Activated naive CD8-positive, alpha-beta T cell treated with anti-CD3 and anti-CD28 coated beads for 36 hours (primary cell): ENCODE measurements at places on chromosomes 2 and 18. TPM values are rescaled to one million over a fixed set of nuclear protein-coding genes. Genes with fewer than 3 reads are reported as not detected.

DNA sequence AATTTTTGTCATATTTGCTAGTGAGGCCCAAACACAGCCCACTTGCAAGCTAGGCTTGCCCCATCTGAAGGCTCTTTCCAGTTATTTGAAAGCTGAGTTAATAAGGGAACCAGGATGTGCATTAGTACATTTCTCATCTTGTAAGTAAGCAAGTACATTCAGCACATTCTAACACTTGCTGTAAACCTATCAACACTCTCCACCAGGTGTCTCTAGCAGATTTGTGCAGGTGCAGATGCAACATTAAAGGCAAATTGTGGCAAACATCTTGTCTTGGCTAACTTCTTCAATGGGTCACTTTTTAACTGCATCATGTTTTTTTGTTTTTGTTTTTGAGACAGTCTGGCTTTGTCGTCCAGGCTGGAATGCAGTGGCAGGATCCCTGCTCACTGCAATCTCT is 25.3 kb upstream of the MFSD6 start:
- DNase-seq, result peak; percentile 10

GRCh38 chr2:85653996-85654395 is 14.0 kb downstream of the SFTPB start:
- no peak for DNase-seq

DNA sequence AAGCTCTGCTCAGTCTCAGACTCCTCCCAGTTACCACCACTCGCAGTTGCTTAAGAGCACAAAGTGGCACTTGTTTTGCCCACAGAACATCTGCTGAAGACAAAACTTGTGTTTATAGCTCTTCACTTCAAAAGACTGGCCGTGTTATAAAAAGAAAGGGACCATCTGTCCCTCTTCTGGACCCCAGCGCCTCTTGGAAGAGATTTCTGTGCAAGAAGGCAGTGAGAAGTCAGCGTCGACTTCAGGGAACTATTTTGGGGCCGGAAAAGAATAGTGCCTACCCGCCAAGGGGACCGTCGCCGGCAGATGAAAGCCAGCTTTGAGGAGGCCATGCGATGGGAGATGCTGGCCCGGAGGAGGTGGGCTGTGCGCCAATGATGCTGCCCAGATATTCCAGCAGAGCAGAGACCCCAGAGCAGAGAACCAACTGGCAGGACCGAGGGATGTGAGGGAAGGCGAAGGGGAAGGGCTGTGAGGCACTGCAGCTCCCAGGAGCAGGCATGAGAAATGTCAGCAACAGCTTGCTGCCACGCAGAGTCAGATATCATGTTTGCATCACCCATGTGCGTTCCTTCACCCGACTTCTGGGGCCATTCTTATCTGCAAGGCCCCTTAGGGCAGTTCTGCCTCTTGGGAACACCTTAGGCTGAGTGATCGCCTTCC is 270.9 kb downstream of the ATAD2B start:
- no peak for DNase-seq

DNA sequence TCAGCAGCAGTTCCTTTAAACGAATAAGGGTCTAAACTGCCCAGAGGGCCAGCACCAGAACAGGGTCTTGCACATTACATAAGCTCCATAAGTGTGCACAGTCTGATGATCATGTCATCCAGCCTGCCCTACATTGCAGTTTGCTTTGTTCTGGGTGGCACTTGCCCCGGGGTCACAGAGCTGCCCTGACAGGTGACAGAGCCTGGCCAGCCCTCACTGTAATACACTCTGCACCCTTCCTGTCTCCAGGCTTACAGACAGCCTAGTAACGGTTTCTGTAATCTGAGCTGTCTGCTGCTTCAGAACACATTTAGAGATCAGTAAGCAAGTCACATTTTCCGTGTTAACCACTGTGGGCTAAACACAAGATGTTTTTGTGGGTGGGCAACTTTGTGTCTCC is 213.3 kb downstream of the FAM210A start:
- peak; percentile 39 for DNase-seq

DNA sequence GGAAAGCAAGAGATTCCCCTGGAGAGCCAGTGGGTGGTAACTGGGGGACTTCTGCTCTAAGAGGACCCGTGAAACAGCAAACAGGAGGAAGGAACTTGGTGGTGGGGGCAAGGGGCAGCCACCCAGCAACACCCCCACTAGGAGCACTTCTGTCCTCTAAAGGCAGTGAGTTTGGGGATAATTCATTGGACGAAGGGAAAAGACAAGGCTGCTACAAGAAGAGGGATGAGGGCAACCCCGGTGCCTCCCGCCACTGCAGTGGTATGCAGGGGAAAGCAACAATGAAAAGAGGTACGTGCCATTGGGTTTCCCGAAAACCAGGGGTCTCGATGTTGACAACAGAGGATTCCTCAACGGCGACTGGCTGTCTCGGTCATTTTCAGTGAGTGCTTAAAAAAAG is 9.1 kb downstream of the RPL31 start:
- no peak for DNase-seq

- DNase-seq, result no peak
Observed at GRCh38 chr2:84866122-84866521, 14.8 kb downstream of the TRABD2A start.

The SNED1 gene
- 1.0 TPM for total RNA-seq

The TPO gene
- total RNA-seq, result not detected

The HOXD3 gene
- not detected for total RNA-seq
